ENCODE measurements at places on chromosomes 3 and 15.
A peak's percentile ranks its signal among the peaks of the same experiment; 100 is the strongest.

- DNase-seq = no peak
Measured at GRCh38 chr3:38650248-38650951, 913 bp upstream of the SCN5A start.

DNA sequence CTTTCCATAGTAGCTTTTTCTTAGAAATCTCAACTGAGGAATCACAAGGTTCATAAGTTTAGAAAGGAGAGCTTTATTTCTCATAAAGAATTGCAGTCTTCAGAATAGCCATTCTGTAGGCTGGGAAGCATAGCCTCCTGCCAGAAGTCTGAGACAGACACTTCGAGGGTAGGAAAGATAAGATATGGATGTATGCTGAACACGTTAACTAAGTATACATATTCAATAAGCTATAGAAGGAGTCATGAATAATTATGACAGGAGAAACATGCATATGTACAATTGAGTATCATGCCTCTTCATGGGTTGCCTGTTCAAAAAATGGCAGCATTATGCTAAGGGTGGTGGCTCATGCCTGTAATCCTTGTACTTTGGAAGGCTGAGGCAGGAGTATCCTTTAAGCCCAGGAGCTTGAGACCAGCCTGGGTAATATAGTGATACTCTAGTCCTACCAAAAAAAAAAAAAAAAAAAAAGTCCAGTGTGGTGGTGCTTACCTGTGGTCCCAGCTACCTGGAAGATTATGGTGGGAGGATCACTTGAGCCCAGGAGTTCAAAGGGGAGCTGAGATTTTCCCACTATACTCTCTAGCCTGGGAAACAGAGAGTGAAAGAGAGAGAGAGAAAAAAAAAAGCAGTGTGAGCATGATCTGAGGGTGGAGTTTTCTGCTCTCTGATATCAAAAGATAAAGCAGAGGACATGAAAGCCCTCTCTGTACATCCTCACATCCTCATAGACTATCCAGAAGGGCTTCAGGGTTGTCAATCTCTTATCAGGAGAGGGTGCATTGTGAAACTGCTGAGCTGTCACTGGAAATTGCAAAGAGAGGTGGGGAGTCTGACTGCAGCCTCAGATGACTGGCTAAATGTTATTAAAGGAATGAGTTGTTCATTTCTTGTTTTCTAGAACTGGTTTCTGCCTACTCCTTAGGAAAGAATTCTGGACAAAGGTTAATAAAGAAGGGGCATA is 23.6 kb upstream of the CADPS start:
- DNase-seq = no peak

DNA sequence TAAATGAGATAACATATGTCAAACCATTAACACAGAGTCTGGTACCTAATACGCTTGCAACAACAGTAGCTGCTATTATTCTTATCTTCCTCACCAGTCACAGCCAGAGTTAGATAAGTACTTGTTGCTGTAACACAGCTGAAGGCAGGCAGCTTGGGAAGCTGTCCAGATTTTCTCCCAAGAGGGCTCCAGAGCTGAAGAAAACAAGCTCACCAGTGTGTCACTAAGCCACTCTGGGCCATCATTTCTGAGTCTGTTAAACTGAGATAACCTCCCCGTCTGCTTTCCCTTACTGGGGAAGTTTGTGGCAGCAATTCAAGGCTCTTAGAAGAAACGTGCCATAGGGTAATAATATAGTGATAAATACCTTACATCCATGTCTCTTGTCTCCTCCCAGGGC is 226.3 kb downstream of the TAFA4 start:
- DNase-seq = no peak

- DNase-seq = no peak
Measured at GRCh38 chr15:92277776-92278175, 115.9 kb upstream of the ST8SIA2 start.

DNA sequence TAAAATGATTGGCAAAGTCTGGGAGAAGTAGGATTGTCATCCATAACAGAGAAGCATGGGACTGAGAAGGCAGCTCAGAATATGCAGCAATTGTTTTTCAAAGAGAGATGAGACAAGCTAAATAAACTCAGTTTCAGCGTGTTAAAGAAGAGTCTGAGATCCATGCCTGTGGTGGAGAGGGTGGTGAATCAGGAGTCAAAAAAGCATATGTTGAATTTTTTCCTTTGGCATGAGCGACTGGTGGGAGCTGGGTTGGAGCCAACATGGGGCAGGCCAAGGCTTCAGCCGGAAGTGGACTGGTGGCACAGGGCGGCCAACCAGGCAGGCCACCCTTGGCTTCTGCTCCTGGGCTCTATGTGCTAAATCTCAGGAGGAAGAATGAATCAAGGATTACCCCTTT is 102.0 kb downstream of the SST start:
- DNase-seq = no peak

DNA sequence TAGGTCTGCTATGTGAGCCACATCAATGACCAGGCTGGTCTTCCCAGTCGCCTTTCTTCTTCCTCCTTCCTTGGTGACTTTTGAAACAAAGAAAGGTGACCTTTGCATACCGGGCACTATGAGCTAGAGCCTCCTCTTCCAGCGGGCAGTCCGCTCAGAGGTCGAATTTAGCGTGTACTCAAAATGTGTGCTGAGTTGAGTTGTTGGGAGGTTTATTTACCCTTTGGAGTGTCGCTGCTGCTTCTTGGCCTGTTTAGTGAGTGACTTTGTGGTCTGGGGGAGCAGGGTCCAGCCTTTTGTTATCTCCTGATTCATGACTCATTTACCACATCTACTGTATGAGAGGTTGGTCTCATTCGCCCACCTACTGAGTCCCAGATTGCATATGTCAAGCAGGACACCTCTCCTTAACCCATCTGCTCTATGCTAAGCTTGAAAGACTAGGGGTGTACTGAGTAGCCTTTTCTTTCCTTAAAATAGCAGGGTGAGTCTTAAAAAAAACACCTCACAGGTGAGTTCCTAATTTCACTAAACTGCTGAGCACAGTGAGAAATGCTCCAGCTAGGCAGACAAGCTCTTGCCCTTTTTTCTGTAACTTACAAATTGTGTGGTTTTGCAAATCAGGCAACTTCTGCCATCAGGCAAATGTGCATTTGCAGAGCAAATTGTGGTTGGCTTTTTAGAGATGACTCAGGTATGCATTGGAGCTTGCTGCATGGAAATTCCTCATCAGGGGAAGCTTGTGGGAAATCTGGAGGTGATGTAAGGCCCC is 3.2 kb upstream of the SIAH2 start:
- no peak for DNase-seq

- DNase-seq = peak; percentile 11
Measured at GRCh38 chr3:185824051-185825005, 514 bp downstream of the IGF2BP2 start.

DNA sequence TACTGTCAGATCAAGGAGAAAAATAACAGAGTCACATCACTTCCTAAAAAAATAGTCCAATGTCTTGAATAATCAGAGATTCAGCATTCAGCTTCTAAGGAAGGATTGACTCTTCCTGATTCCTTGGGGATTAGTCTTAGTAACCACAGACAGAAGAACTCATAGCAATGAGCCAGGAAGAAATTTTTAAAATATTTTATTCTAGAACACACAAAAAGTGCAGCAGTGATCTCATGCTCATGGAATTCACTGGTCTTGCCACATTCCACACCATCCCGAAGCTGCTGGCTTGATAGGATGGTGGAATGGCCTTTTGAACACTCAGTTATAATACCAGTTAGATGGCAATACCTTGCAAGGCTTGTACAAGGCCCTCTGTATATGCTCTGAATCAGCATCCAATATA is 43.0 kb upstream of the ABI3BP start:
- DNase-seq = no peak

- DNase-seq = no peak
Measured at GRCh38 chr3:15011174-15011573, 53.9 kb downstream of the MRPS25 start.

GRCh38 chr3:47010111-47010712 is 30.7 kb downstream of the NBEAL2 start:
- no peak for DNase-seq

GRCh38 chr3:179233043-179233442 is 17.9 kb downstream of the KCNMB3 start:
- no peak for DNase-seq

- no peak for DNase-seq
Measured at GRCh38 chr3:58036293-58037032, 28.2 kb downstream of the FLNB start.

DNA sequence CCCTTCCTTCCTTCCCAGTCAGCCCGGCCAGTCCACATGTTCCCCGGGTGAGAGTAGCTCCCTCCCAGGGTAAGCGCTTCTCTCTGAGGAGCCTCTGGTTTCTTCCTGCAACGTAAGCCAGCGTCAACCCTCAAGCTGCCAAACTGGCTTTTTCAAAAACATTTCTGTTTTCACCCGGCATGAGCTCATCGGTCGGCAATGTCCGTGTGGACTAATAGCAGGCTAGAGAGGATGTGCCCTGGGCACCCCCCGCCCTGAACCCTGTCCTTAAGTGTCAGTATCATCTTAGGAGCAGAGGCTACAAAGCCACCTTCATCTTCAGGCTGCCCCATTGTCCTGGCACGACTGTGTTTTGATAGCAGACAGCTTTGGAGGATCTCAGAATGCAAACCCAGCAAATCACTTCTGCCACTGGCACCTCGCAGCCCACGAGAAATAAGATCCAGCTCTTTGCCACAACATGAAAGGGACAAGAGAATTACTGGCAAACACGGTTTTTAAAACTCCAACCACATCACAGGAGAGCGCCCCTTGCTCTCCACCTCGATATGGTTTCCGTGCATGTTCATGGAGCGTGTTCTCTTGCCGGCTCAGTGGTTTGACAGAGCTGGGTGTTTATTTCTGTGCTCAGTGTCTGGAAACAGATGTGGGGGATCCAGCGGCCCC is 9.9 kb downstream of the ALDH1A3 start:
- DNase-seq = no peak

DNA sequence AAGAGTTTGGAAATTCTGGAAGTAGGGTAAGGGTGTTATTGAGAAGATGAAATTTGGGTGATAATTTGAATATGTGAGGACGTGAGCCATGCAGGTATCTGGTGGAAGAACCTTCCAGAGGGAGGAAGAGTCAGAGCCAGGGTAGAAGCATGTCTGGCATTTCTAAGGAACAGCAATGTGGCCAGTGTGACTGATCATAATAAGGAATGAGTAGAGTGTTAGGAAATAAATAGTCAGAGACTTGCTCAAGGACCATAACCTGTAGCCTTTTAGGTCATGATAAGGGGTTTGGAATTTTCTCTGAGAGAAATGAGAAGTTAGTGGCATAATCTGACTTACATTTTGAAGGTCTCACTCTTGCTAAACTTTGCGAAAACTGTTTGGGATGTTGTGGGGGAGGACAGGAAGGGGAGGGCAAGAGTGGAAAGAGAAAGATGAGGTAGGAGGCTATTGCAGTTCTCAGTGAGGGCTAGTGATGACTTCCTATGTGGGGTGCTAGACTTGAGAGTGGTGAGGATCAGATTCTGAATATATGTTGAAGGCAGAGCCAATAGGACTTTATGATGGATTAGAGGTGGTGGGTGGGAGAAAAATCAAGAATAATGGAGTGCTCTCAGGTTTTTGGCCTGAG is 568.3 kb downstream of the AGBL1 start:
- no peak for DNase-seq

- no peak for DNase-seq
Measured at GRCh38 chr15:36885771-36886170, 214.6 kb downstream of the MEIS2 start.

DNA sequence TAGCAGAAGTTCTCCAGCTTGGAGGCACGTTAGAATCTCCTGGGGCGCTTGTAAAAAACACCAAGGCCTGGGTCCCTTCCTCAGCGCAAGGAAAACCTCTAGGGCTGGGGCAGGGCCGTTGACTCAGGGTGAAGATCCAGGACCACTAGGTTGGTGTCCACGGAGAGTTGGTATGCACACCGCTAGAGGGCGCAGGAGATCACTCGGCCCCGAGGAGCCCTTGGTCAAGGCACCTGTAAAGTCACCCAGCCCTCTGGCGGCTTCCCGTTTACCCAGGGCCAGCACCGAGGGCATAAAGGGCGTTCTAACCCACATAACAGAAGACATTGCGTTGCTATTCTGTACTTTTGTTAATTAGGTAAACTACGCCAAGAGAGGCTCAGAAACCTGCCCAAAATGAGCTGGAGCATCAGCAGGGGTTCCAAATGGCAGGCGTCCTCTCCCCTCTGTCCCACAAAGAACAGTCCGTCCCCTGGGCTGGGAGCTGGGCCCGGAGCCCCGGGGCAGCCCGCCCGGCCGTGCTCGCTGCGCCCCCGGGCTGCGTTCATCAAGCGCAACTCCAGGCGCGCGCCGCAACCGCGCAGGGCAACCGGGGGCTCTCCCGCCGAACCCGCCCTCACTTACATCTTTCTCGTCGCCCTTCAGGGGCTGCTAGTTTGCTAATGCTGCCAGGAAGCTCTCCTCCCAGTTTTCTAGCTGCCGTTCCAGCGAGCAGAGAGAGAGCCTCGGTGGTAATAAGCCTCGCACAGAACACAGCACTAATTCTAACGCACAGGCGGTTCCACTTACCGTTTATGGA is 332.1 kb downstream of the ARRDC4 start:
- DNase-seq = no peak

GRCh38 chr3:84974347-84974746 is 15.6 kb downstream of the CADM2 start:
- no peak for DNase-seq

GRCh38 chr15:90095521-90095959 is 6.7 kb downstream of the IDH2 start:
- DNase-seq = no peak

DNA sequence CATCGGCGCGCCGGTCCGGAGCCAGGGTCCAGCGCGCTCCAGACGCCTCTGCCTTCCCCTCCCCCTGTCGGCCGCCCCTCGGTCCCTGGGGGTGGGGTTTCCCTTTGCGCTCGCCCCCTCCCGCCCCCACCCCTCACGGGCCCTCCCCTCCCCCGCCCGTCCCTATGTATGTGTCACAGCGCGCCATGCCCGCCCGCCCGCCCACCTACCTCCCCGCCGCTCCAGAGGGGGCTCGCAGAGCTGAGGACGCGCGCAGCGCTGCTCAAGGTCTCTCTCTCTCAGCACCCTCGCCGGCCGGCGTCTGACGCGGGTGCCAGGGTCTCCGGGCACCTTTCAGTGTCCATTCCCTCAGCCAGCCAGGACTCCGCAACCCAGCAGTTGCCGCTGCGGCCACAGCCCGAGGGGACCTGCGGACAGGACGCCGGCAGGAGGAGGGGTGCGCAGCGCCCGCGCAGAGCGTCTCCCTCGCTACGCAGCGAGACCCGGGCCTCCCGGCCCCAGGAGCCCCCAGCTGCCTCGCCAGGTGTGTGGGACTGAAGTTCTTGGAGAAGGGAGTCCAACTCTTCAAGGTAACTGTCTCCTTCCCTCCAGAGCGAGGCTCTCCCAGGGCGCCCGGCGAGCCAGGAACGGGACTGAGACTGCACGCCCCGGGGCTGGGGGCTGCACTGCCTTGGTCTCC is at the start of gene ACAN:
Gene ACAN (plus strand): TSS at position 196 of the 679 bp plus-strand sequence. CDS start 32,771 bp downstream, outside the sequence.
- no peak for DNase-seq

GRCh38 chr3:171269542-171269941 is 190.7 kb downstream of the TNIK start:
- no peak for DNase-seq

GRCh38 chr3:100084100-100084806 is 30.0 kb downstream of the FILIP1L start:
- no peak for DNase-seq
